ENCODE measurements at places on chromosomes 6 and 20.

GRCh38 chr6:108781419-108782100 lies 66.7 kb upstream of the ARMC2 start:
- no peak for DNase-seq

DNA sequence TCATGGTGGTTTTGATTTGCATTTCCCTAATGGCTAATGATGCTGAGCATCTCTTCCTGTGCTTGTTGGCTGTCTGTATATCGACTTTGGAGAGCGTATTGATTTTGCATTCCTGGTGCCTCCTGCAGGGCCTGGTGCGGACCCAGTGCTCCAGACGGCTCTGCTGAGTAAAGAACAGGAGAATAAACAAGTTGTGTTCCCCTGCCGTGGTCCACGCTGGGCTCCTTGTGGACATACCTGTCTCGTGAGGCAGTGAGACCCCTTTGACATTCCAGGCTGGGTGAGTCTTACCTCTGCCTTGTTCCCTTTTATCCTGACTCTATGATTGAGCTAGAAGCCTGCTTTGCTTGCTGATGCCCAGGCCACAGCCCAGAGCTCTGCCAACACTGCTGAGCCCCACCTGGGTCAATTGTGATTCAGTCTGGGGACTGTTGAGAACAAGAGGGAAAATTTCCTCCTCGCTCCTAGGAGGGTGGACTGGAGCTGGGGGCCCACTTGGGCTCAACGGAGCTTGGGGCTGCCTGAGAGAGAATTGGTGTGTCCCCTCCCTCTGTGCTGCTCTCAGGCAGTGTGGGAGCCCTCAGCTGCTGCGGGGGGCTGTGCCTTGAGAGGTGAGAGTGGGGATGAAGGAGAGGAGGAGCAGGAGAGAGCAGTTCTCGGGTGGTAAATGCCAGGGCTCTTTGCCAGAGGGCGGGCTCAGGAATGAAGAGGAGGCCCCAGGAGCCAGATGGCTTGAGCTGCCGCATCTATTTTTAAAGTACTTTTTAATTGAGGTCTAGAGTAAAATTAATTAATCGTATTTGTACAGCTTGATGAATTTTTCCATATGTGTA lies 43.7 kb upstream of the PMEPA1 start:
- no peak for DNase-seq

DNA sequence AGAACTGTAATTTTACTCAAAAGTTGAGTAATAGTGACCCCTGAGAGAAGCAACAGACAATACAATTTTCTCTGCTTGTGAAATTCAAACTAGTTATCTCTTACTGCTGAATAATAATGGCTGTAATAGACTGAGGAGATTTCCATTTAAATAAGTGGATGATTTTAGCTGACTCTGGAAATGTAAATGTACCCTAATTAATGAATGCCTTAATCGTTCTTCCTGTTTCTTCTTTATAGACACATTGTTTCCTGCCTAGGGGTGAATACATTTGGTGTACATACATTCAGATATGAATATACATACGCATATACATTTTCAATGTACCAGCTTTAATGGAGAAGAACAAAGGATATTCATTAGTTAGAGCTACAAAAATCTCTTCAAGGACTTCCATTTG lies 611.9 kb downstream of the TFAP2B start:
- DNase-seq: no peak

- DNase-seq: no peak
Observed at GRCh38 chr20:41110012-41110411, 27.3 kb upstream of the PLCG1 start.

DNA sequence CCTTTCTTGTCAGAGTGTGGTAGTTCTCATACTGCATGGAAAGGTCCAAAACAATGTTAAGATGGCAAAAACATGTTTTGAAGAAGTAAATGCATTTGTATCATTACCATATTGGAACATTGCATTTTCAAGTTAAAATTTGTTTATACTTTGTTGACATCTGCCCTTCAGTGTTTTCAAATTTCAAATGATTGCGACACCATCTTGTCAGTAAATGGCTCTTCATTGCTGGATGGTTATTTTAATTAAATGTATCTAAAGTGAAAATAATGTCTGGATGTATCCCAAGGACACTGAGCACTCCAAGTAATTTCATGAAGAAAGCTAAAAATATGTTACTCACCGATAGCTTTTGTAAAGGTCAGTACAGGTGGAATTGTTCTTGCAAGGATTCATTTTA lies 761.6 kb downstream of the EYS start:
- no peak for DNase-seq

DNA sequence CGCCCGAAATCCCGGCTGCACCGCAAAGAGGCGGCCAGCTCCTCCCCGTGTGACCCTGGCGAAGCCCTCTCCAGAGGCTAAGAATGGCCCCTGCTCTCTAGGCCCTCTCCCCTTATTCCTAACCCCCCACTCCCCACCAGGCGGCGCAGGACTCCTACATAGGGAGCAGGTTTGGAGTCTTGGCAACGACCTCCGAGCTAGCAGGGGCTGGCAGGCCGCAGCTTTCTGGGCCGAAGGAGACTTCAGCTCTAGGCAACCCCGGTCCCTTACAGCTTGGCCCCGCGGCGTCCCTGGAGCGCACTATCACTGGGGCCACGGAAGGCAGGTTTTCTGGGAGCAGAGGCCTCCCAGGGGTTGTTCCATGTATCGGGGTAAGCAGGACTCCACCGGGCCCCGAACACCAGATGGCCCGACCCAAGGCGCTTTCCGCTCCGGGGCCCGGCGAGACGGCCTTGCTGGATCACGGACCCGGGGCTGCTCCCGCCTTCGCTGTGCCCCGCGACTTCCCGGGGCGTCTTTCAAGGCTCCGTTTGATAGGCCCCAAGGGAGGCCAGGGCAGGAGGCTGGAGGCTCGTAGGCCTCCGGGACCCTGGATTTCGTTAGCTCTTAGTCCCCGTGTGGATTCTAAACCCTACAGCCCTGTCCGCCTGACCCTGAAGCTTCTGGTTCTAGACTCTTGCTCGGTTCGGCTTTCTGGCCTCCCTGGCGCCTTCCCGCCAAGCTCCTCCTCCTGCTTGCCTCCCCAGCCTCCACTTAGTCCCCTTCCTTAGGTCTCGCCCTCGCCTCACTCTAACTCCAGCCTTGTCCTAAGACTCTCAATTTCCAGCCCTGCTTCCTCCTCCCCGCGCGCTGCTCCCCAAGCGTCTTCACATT lies 1.9 kb downstream of the SLC32A1 start:
- DNase-seq: no peak

- DNase-seq: no peak
Observed at GRCh38 chr6:7996538-7997111, 67.6 kb downstream of the BLOC1S5 start.

GRCh38 chr6:112660626-112661025 lies 313.5 kb downstream of the RFPL4B start:
- no peak for DNase-seq

- no peak for DNase-seq
Observed at GRCh38 chr6:23006656-23007055, 437.3 kb downstream of the HDGFL1 start.

- no peak for DNase-seq
Observed at GRCh38 chr20:48861444-48861843, 33.6 kb upstream of the PREX1 start.

GRCh38 chr6:47103931-47104330 lies 61.8 kb upstream of the ADGRF1 start:
- no peak for DNase-seq

DNA sequence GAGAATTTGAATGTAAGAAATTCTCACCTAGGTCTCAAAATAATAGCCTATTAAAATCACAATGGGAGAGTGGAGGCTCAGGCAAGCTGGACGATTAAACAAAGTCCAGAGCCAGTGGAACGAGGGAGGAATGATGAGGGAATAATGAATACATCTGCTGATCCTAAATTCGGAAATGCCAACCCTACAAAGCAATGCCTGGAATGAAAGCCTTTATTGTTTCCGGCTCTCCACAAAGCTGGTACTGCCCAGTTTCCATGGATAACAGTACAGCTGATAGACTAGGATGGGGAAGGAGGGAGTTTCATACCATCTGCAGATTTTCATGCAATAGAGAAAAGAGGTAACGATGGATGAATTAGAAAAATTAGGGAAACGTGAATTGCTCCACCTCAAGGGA lies 356.1 kb downstream of the CBLN4 start:
- no peak for DNase-seq

GRCh38 chr6:29696147-29697125 lies 15.5 kb upstream of the ZFP57 start:
- no peak for DNase-seq
